CD4-positive, alpha-beta T cell treated with Interleukin-17A for 1 hour (primary cell): ENCODE measurements at places on chromosomes 16 and 17.

GRCh38 chr16:3638916-3639644 lies 15.4 kb upstream of the DNASE1 start:
- DNase-seq = no peak

- no peak for DNase-seq
These were observed 568.8 kb upstream of the ZFHX3 start for GRCh38 chr16:73616770-73617169.

- DNase-seq = no peak
These were observed 17.6 kb upstream of the ABR start for GRCh38 chr17:1197379-1197778.

DNA sequence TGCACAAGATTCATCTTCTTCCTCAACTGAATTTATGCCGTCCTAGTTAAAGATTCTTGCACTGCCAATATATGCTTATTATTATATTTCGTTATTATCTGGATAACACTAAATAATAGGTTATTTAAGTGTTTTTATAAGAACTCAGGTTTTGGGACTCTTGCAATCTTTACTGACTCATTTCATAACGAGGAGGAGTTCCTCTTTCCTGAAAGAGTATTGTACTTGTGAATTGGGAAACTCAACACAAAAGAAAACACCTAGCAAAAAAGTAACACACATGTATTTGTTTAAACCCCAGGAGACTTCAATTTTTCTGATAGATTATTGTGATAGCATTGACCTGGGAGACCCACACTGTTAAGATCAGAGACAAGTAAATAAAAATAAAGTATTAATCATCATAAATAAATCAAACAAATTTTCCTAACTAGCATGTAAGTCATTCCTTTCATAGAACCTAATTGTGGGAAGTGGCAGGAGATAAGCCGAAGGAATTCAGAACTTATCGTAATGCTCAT lies 505.8 kb downstream of the KCNJ2 start:
- DNase-seq = no peak

- DNase-seq = no peak
These were observed 547.2 kb upstream of the CDH8 start for GRCh38 chr16:62583414-62583813.

DNA sequence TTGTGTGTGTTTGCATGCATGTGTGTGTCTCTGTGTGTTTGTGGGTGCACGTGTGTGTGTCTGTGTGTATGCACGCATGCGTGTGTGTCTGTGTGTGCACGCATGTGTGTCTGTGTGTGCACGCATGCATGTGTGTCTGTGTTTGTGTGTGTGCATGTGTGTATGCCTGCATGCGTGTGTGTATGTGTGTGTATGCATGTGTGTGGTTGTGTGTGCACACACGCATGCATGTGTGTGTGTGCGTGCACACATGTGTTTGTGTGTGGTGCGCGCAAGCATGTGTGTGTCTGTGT lies 239.9 kb upstream of the TNRC6C start:
- no peak for DNase-seq
